ENCODE measurements at places on chromosomes 2 and 18.

DNA sequence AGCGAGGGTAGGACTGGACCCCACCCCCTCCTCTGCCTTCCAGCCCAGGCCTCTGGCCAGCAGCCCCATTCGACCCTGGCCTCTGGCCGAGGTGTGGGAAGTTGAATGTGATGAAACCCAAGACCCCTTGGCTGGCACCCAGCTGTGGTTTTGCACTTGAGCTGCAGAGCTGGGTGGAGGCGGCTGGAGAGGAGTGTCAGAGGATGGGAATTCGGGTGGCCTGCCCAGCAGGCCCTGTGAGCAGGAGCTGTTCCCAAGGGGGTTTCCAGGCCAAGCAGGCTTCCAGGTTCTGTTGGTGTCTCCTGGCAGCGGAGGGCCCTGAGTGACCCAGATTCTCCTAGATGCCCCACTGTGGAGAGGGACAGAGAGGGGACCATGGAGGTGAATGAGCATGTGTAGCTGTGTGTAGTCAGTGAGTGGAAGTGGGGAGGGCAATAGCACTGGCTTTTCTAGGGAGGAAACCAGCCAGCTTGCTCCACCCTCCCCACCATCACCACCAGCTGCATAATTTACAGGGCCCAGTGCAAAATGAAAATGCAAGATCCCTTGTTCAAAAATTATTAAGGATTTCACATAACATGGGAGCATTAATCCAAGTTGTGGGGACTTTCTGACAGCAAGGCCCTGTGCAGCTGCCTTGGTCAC, 172.2 kb upstream of the HAAO start:
- H3K27me3 ChIP-seq, result no peaks in the 10 kb centered on the region
- no peak overlapping the region for H3K4me3 ChIP-seq
- no peak overlapping the region for H3K27ac ChIP-seq
- DNase-seq, result no peak
- peaks cover 38% of the 10 kb centered on the region for H3K4me1 ChIP-seq

- no peaks in the 10 kb centered on the region for H3K27me3 ChIP-seq
- no peak for DNase-seq
- H3K27ac ChIP-seq, result no peak overlapping the region
- peaks cover 48% of the 10 kb centered on the region for H3K4me1 ChIP-seq
These were observed 336.9 kb downstream of the BCL11A start for GRCh38 chr2:60216452-60216995.

GRCh38 chr2:234669621-234670020, 172.7 kb upstream of the ARL4C start:
- H3K27me3 ChIP-seq, result peaks cover 16% of the 10 kb centered on the region

- H3K4me1 ChIP-seq, result peaks cover 7% of the 10 kb centered on the region
- DNase-seq, result no peak
- H3K27ac ChIP-seq, result no peak overlapping the region
- H3K4me3 ChIP-seq, result no peak overlapping the region
These were observed 47.9 kb upstream of the MAPRE2 start for GRCh38 chr18:34993289-34993688.

DNA sequence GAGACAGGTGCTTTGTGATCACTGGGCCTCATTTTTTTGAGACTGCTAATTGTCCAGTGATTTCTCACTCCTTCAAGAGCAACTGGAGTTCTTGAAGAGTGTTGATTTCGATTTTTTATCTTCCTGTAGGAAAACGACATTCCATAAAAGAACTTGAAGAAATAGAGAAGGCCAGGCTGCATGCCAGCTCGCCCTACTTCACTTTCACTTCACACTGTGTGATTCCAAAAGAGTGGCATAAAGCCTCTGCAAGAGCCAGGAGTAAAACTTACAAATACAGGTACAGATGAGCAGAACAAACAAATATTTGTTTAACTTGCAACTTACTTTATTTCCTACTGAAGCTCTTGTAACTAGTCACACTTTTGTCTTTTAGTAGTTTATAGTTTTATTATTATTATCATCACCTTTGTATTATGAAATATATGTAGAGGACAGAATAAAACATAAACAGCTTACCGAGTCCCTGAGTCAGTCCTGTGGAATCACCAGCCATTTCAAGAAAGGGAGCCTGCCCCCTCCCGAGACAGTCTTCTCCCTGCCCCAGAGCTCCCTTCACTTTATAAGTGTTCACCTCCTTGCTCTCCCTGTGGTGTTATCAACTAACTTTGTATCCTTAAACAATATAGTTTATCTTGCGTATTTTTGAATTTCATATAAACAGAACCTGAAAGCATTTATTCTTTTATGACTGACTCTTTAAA, 8.7 kb downstream of the FAM228A start:
- no peak overlapping the region for H3K4me3 ChIP-seq
- DNase-seq, result no peak
- H3K36me3 ChIP-seq, result peaks cover 11% of the 10 kb centered on the region

DNA sequence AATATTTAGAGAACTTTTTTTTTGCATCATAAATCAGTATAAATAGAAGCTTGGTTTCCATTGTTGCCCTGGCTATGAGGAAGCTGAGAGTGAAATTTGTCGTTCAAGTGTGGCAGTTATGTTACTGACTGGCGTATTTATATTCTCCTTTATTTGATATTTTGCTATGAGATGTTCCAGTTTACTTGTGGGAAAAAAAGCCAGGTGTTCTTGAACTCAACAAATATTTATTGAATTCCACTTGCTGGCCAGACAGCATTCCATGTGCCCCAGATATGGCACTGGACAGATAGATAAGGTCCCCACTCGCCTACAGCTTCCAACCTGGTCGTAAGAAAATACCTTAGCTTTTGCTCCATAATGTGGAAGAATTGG, 44.7 kb downstream of the NEDD4L start:
- peaks cover 43% of the 10 kb centered on the region for H3K36me3 ChIP-seq
- H3K27me3 ChIP-seq, result no peaks in the 10 kb centered on the region
- H3K27ac ChIP-seq, result no peak overlapping the region
- H3K4me1 ChIP-seq, result peaks cover 25% of the 10 kb centered on the region
- no peak overlapping the region for H3K4me3 ChIP-seq

- no peak overlapping the region for H3K27ac ChIP-seq
- no peak for DNase-seq
- H3K4me1 ChIP-seq, result peaks cover 3% of the 10 kb centered on the region
- H3K27me3 ChIP-seq, result no peaks in the 10 kb centered on the region
These were observed 142.9 kb downstream of the DSEL start for GRCh38 chr18:67373636-67374035.

DNA sequence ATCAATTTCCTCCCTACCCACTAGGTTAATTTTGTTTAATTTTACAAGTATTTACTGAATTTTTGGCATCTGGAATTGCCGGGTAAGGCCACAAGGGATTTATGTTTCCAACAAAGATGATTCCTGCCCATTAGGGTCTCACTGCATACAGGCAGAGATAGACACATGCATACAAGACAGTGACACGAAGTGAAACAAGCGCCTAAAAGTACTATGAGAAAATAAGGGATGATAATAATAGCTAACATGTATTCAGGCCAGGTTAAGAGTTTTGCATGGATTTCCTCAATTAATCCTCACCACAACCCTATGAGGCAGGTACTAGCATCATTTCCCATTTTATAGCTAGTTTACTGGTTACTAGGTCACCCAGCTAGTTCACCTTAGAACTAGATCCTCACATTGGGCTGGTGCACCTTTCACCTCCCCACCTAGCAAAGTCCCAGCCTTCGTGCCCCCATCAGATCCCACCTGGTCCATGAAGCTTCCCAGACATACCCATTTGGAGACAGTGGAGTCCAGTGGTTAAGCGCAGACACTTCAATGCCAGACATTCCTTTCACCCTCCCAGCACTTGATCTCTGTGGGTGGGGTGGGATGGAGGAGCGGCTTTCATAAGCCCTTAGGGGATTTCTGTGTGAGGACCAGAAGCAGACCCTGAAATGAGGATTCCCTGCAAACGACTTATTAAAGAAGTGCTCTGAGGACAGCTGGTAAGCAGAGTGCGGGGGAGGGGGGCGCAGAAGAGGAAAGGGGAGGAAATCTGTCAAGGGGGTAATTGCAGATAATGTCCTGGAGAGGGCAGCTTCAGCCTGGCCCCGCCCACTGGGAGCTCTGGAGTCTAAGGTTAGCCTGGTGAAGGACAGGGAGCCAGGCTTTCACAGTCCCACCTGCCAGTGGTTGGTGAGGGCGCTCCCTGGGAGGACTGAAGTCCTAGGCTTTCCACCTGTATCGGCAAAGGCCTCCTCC, 5.8 kb upstream of the DGUOK start:
- H3K4me1 ChIP-seq, result peaks cover under 1% of the 10 kb centered on the region
- peaks cover 34% of the 10 kb centered on the region for H3K27me3 ChIP-seq
- no peaks in the 10 kb centered on the region for H3K36me3 ChIP-seq
- no peak for DNase-seq
- no peak overlapping the region for H3K27ac ChIP-seq

GRCh38 chr2:38574278-38574677, 28.4 kb downstream of the HNRNPLL start:
- H3K4me3 ChIP-seq, result no peak overlapping the region
- no peak for DNase-seq
- H3K27ac ChIP-seq, result no peak overlapping the region

DNA sequence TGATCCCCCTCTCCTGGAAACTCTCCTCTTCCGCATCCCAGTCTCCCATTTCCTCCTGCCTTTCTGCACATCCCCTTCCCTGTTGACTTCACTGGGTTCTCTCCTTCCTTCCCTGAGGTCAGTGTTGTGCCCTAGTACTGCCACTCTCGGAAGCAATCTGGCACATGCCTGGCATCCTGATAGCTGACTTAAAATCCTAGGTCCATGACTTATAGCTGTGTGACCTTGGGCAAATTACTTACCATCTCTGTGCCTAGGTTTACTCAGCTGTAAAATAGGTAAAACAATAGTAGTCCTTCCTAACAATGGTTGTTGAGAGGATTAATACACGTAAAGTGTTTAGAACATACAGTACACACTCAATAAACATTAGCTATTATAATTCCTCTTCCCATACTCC, 9.3 kb downstream of the EVA1A start:
- H3K27ac ChIP-seq, result no peak overlapping the region
- no peak overlapping the region for H3K4me3 ChIP-seq
- peaks cover 8% of the 10 kb centered on the region for H3K4me1 ChIP-seq

DNA sequence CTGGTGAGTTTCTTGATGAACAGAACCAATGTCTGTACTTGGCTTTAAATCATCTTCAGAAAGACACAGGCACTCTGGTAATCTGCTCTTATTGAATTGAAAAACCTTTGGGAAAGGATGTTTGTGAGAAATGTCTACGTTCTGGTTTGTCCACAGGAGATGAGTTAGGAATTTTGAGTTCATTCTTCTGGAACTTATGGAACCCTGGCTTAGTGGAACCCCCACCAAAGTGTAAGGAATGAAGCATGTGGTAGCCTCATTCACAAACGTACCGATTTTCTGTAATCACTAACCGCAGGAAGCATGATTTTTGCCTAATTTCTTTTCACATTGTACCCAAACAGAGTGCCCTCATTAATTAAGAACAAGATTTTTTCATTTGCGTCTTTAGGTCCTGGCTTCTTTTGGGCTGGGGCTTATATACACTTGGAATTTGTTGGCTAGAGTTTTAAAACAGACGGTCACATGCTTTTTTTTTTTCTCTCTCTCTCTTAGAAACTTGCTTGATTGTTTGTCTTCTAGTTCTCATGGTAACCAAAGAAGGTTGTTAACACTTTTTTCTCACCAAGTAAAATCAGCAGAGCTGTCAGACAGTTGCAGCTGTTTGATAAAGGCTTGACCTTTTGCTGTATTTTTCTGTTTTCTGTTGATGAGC, 314.1 kb upstream of the THUMPD2 start:
- no peaks in the 10 kb centered on the region for H3K36me3 ChIP-seq
- H3K27me3 ChIP-seq, result no peaks in the 10 kb centered on the region
- peak overlapping the region; percentile 27 for H3K27ac ChIP-seq

DNA sequence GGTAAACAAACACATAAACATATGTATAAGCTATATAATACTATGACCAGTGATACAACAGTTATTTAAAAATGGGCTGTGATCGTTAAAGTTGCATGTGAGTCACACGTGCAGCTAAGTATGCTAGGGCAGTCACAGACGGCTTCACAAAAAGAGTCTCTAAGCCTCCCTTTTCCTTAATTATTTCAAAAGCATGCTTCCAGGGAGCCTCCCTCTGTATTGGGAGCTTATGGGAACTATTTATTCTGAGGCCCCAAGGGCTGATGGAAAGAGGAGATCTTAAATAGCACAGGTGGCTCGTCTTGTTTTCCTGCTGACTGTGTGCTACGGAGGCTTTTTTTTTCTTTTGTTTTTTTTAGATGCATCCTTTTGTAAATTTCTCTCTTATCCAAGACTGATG, 94.3 kb downstream of the ADCYAP1 start:
- DNase-seq, result no peak
- H3K27me3 ChIP-seq, result no peaks in the 10 kb centered on the region
- peaks cover 14% of the 10 kb centered on the region for H3K4me1 ChIP-seq
- peaks cover 9% of the 10 kb centered on the region for H3K36me3 ChIP-seq

DNA sequence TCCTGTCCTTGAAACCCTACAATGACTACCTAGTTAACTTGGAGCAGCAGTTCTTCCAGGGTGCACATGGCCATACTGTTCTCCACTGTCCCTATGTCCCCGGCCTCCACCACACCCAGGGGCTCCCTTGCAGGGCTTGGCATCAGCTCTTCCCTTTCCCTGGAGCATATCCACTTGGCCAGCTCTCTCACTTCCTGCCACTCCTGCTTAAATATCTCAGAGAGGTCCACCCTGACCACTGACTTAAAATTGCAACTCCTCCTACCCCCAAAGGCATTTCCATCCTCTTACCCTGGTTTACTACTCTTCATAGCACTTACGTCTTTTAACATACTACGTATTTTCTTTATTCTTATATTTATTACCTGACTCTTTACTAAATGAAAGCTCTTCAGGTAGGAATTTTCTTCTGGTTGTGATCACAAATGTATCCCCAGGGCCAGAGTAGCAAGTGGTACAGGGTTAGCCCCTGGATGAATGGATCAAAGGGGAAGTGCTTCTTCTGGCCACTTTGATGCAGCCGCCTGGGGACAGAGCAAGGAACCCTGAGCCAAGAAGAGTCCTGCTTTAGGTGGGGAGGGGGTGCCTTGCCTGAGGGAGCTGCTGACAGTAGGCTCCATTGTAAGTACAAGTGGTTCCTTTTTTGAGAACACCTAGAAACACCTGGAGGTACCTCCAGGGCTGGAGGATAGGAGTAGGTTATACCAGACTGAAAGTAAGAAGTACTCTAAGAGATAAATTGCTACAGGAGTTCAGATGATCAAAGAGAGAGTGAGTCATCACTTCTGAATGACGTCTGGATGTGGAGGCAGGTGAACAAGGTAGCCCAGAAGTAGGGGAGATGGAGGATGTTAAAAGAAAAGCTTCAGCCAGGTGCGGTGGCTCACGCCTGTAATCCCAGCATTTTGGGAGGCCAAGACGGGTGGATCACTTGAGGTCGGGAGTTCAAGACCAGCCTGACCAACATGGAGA, 82.2 kb downstream of the SOCS6 start:
- H3K4me3 ChIP-seq, result no peak overlapping the region
- DNase-seq, result no peak
- H3K36me3 ChIP-seq, result no peaks in the 10 kb centered on the region
- no peak overlapping the region for H3K27ac ChIP-seq

GRCh38 chr2:99481941-99482340, 7.9 kb downstream of the REV1 start:
- no peaks in the 10 kb centered on the region for H3K36me3 ChIP-seq
- no peak overlapping the region for H3K27ac ChIP-seq
- H3K4me3 ChIP-seq, result no peak overlapping the region
- DNase-seq, result no peak
- peaks cover 43% of the 10 kb centered on the region for H3K4me1 ChIP-seq
- no peaks in the 10 kb centered on the region for H3K27me3 ChIP-seq

- no peak overlapping the region for H3K4me3 ChIP-seq
- no peak overlapping the region for H3K27ac ChIP-seq
- peaks cover 5% of the 10 kb centered on the region for H3K27me3 ChIP-seq
- peaks cover 4% of the 10 kb centered on the region for H3K36me3 ChIP-seq
- no peaks in the 10 kb centered on the region for H3K4me1 ChIP-seq
- no peak for DNase-seq
These were observed 146.4 kb downstream of the FTCDNL1 start for GRCh38 chr2:199704358-199705238.
